ENCODE measurements at places on chromosomes 3 and 15.

- H3K4me1 ChIP-seq: peaks cover 40% of the 10 kb centered on the region
- H3K36me3 ChIP-seq: no peaks in the 10 kb centered on the region
- no peaks in the 10 kb centered on the region for H3K27me3 ChIP-seq
- no peak for DNase-seq
- no peak overlapping the region for H3K27ac ChIP-seq
Measured at GRCh38 chr15:98796685-98797357, 148.5 kb downstream of the IGF1R start.

DNA sequence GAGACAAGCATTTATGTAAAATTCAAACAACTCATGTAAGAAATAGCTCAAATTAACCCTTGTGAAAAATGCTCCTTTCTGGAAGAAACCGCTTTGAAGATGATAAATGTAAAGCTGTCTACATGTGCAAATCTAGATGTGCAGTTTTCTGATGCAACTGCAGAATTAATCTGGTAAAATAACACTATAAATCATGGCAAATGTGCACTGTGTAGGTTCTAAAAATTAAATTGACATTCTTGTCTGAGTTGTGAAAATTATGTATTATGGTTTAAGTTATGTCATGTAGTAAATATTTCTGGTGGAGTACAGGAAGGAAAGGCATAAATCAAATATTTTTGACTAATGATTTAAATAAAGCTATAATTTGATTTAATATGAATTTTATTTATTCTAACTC is 678.1 kb upstream of the SEMA6D start:
- no peak overlapping the region for H3K4me3 ChIP-seq
- no peak for DNase-seq
- no peaks in the 10 kb centered on the region for H3K36me3 ChIP-seq
- no peak overlapping the region for H3K27ac ChIP-seq
- no peaks in the 10 kb centered on the region for H3K4me1 ChIP-seq

- no peaks in the 10 kb centered on the region for H3K36me3 ChIP-seq
- peaks cover 4% of the 10 kb centered on the region for H3K4me1 ChIP-seq
- no peak for DNase-seq
- no peak overlapping the region for H3K4me3 ChIP-seq
- no peak overlapping the region for H3K27ac ChIP-seq
Measured at GRCh38 chr3:133999891-134000685, 29.6 kb downstream of the SLCO2A1 start.

GRCh38 chr3:186976837-186977750 is 46.8 kb downstream of the ST6GAL1 start:
- peak overlapping the region; percentile 72 for H3K27ac ChIP-seq
- no peaks in the 10 kb centered on the region for H3K27me3 ChIP-seq
- peaks cover 16% of the 10 kb centered on the region for H3K4me1 ChIP-seq
- peak overlapping the region; percentile 3 for H3K4me3 ChIP-seq
- no peaks in the 10 kb centered on the region for H3K36me3 ChIP-seq

DNA sequence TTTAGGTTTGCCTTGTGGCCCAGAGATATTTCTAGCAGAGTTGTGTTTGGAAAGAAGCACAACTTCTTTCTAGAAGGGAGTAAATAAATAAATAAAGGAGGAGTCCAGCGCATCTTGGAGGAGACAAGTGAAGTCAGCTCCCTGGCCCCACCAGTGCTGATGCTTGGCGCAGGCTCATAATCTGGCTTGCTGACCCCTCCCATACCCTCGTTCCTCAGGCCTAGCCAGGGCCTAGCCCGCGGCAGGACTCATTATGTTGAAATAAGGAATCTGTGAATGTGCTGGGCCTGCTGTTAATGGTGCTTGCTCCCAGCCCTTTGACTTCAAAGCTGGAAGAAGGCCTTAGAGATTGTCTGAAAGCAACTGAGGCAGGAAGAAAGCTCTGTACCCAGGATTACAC is 3.1 kb downstream of the ZNF710 start:
- H3K4me3 ChIP-seq: no peak overlapping the region
- H3K4me1 ChIP-seq: peaks cover 72% of the 10 kb centered on the region
- H3K27ac ChIP-seq: peak overlapping the region; percentile 82

- peak overlapping the region; percentile 95 for H3K4me3 ChIP-seq
- H3K36me3 ChIP-seq: no peaks in the 10 kb centered on the region
- no peaks in the 10 kb centered on the region for H3K27me3 ChIP-seq
- H3K27ac ChIP-seq: peak overlapping the region; percentile 97
Measured at GRCh38 chr3:120451806-120452205, 1.0 kb upstream of the FSTL1 start.

DNA sequence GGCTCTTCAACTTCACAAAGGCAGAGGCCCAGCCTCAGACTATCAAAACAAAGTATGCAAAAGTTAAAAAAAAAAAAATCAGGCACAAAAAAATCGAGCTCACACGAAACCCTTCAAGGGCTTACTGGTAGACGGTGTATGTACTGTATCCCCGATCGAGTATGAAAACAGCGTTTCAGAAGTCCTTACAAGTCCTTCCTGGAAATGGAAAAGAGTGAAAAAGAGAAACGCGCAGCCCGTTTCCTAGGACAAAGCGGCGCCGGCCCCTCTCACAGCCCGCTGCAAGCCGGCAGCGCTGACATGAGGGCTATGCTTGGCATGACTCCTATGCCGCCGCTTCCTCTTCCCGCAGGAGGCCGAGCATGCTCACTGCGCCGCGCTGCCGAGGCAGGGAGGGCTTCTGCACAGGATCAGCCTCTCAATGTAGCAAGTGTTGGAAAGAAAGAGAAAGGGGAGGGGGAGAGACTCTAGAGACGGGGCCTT is at the start of gene VGLL4:
Gene VGLL4 (minus strand): TSS at position 311 of the 483 bp plus-strand sequence. CDS start 397 bp downstream, outside the sequence.
- H3K36me3 ChIP-seq: no peaks in the 10 kb centered on the region
- no peaks in the 10 kb centered on the region for H3K27me3 ChIP-seq
- peak; percentile 92 for DNase-seq
- peak within 1 kb of the TSS; percentile 90 for H3K27ac ChIP-seq

DNA sequence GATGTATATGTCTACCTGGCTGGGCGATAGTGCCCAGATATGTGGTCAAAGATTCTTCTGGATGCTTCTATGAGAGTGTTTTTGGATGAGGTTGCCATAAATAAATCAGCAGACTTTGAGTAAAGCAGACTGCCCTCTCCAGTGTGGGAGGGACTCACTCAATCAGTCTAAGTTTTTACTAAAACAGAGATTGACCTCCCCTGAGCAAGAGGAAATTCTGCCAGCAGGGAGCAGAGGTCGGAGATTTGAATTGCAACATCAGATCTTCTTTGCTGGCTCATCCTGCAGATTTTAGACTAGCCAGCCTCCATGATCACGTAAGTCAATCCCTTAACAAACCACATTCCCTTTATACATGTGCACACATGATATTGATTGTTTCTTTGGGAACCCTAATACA is 300.9 kb downstream of the MCTP2 start:
- H3K4me3 ChIP-seq: no peak overlapping the region
- no peak overlapping the region for H3K27ac ChIP-seq
- H3K4me1 ChIP-seq: no peaks in the 10 kb centered on the region
- H3K36me3 ChIP-seq: no peaks in the 10 kb centered on the region
- no peak for DNase-seq
